ENCODE measurements at places on chromosomes 12 and 14.

DNA sequence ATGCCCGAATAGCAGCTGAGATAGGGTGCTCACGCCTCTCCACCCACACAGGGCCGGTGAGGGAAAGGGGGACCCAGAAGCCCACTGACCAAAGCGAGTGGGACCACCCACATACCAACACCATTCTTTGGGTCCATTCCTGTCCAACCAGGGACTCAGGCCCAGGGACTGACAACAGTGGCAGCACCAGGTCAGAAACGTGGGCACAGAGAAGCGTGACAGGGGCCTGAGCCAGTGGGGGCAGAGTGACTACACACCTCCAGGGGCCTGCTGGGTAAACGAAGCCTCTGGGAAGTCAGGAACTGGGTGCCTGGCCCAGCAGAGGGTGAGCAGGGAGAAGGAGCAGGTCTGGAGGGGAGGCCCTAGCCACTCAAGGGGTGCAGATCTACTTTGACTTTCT, 13.7 kb downstream of the SPRYD3 start:
- DNase-seq, result no peak

- no peak for DNase-seq
Measured at GRCh38 chr12:66629138-66629870, 49.6 kb downstream of the GRIP1 start.

DNA sequence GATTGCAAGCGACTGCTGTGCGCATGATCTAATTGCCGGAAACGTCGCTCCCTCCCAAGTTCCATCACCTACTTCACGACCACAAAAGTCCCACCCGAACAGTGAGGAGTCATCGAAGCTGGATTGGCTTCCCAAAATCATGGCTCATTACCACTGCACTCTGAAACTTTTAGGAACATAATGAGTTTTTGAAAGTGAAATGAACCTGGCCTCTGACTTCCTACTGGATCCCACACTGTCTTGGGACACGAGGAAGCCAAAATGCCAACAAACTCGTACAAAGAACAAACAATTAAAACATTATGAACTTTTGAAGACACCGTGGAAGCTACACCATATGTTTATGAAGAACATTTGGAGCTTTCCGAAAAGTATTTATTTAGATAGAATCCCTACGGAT, 334.8 kb upstream of the TMPO start:
- DNase-seq, result no peak

- DNase-seq, result no peak
Measured at GRCh38 chr12:46259713-46260112, 9.1 kb downstream of the SLC38A1 start.

GRCh38 chr14:51607711-51608110, 44.0 kb upstream of the FRMD6 start:
- DNase-seq, result no peak

DNA sequence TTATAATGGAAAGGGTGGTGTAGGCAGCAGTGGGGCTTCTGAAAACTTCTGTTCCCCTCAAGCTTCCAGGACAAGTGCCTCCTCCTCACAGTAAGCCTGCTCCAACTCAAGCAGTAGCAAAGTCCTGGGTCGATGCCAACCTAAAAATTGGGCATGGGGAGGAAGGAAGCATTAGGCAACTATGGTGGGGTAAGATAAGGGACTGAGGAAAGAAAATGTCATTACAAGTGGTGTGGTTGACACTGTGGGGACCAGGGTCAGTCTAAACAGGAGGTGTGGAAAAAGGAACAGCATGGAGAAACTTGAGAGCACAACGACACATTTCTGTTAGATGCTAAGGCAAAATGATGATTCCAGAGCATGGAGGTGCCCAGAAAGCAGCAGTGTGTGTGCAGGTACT, 34.9 kb downstream of the WIF1 start:
- no peak for DNase-seq

DNA sequence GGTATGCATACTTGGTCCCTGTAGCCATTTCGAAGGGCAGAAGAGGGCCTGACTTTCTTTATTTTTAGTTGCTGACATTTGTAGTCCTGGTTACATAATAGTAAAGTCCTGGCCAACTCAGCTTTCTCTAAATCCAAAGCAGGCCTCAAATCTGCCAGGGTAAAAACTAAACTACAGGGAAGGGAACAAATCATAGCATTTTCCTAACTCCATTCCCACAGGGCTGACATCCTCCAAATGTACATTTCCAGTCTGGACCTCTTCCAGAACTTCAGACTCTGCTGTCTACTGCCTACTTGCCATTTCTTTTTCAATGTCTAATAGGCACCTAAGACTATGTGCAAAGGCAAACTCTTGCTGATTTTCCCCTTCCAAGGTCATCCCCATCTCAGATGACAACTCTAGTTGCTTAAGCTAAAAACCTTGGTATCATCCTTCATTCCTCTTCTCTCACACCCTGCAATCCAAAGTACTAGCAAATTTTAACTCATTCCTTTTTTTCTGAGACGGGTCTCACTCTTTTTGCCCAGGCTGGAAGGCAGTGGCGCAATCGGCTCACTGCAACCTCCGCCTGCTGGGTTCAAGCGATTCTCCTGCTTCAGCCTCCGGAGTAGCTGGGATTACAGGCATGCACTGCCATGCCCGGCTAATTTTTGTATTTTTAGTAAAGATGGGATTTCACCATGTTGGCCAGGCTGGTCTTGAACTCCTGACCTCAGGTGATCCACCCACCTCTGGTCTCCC, 2.0 kb downstream of the DDIT3 start:
- no peak for DNase-seq

- DNase-seq, result no peak
Measured at GRCh38 chr14:22432348-22432976, 156.6 kb downstream of the DAD1 start.

DNA sequence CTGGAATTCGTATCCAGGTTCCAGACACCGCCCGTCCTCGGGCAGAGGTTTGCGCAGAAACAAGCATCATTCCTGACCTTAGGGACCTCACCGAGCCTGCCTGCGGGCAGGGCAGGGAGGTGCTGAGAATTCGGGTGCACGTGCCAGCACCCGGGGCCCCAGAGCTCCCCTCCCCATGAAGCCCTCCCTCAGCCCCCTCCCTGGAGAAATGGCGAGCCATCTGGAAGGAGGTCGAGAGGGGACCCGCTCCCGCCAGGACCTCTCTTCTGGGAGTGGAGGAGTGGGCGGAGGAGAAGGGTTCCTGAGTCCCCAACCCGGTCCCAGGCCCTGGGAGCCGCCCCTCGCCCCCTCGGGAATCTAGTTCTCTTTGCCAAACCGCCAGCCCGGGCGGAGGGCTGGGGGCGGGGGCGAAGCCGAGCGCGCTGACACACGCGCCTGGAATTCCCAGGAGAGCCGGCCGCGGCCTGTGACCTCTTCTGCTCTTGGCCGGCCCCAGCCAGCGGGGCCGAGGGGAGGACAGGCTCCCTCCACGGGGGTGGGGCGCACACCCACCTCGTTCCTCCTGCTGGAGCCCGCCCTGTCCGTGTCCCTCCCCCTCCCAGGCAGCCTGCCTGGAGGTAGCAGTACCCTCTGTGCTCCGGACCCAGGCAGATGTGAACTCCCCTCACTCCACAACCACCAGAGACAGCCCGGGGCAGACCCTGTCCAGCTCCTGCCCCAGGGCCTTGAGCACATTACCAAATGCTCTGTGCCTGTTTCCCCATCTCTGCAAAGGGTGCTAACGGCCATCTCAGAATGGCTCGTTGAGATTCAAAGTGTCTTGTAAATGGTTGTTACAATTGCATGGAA, 23.0 kb upstream of the GPR132 start:
- DNase-seq, result no peak

- no peak for DNase-seq
Measured at GRCh38 chr14:70812124-70812818, 3.0 kb upstream of the MAP3K9 start.

DNA sequence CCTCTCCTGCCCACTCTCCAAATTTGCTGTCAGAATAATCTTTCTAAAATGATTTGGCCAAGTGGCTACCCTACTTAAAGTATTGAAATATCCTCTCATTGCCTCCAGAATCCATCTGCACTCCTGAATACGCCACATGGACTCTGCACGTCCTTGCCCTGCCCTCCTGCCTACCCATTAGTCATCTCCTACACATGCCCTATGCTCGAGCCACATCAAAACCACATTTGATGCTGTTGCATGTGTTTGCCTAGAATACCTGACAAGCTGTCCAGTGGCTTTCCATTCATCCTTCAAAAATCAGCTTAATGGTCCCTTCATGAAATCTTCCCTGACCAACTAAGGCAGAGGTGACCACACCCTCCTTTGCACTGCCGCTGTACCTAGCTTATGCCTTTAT, 17.0 kb downstream of the VCPKMT start:
- no peak for DNase-seq

GRCh38 chr12:106955377-106956047, at the start of gene TMEM263:
TMEM263 (plus strand) TSS chr12:106955907; CDS start chr12:106967117, 11,210 bp downstream.
- peak; percentile 89 for DNase-seq

GRCh38 chr12:62766496-62766895, 168.5 kb downstream of the PPM1H start:
- no peak for DNase-seq

GRCh38 chr12:131915823-131916222, 13.3 kb upstream of the PUS1 start:
- no peak for DNase-seq

- no peak for DNase-seq
Measured at GRCh38 chr12:59370933-59371332, 224.9 kb upstream of the SLC16A7 start.

- no peak for DNase-seq
Measured at GRCh38 chr14:71339650-71340415, 432.6 kb downstream of the PCNX1 start.

- no peak for DNase-seq
Measured at GRCh38 chr14:99513946-99514551, 32.8 kb downstream of the CCNK start.

- DNase-seq, result no peak
Measured at GRCh38 chr14:28303248-28303647, 463.3 kb upstream of the FOXG1 start.
